Activated T-helper 1 cell treated with anti-CD3 and anti-CD28 coated beads, Interleukin-2, amount 50 U/mL, for 16 hours (primary cell): ENCODE measurements at places on chromosomes 11 and 22.

- DNase-seq = no peak
Observed at GRCh38 chr11:106920899-106921509, 97.3 kb downstream of the GUCY1A2 start.

- no peak for DNase-seq
Observed at GRCh38 chr22:36201630-36202319, at the start of gene APOL4. APOL4 (minus strand) TSS chr22:36201809; CDS start chr22:36201734, 75 bp downstream.

- no peak for DNase-seq
Observed at GRCh38 chr11:20080032-20080685, 80.1 kb downstream of the DBX1 start.

GRCh38 chr11:34600339-34601084 is 20.4 kb upstream of the EHF start:
- DNase-seq = no peak

- DNase-seq = no peak
Observed at GRCh38 chr22:25930083-25930482, 188.1 kb downstream of the MYO18B start.

DNA sequence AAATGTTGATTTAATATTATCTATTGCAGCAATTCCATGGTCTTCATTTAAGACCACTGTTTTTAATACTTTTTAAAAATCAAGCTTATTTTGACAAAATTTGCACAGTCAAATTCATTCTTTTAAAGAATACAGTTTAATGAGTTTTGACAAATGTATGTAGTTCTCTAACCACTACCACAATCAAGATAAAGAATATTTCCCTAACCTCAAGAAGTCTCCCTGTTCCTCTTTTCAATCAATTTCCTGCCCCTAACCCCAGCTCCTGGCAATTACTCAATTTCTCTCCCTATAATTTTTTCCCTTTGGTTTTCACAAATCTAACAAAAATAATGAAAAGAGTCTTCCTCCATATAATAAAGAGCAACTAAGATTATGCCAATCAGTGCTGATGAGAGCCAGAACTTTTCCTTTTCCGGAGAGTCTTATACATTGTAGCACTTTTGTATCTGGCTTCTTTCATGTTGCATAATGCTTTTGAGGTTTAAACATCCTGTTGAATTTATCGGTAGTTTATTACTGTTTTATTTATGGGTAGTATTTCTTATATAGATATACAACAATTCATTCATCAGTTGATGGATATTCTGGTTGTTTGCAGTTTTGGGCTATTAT is 231.7 kb downstream of the AASDHPPT start:
- DNase-seq = no peak

- no peak for DNase-seq
Observed at GRCh38 chr11:95252586-95252985, 21.6 kb upstream of the SESN3 start.

DNA sequence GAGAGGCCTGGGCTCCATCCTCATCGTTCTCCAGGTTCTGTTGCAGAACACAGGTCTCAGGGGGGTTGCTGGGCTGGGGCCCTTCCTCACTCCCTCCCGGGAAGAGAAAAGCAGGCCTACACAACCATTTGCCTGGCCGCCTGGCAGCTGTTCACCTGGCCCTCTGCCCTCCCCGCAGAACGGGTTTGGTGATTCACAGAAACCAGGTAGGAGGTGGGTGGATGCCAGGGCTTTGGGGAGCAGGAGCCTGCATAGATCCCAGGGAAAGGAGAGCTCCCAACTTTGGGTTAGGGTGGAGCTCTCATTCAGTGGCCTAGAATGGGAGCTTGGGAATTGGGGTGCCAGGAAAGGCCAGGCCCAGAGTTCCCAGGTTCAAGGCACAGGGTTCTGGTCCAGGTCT is 995 bp downstream of the TMEM134 start:
- no peak for DNase-seq

GRCh38 chr11:130787092-130787616 is 129.1 kb downstream of the SNX19 start:
- DNase-seq = no peak

- DNase-seq = no peak
Observed at GRCh38 chr22:23681026-23681809, 9.6 kb upstream of the RGL4 start.

DNA sequence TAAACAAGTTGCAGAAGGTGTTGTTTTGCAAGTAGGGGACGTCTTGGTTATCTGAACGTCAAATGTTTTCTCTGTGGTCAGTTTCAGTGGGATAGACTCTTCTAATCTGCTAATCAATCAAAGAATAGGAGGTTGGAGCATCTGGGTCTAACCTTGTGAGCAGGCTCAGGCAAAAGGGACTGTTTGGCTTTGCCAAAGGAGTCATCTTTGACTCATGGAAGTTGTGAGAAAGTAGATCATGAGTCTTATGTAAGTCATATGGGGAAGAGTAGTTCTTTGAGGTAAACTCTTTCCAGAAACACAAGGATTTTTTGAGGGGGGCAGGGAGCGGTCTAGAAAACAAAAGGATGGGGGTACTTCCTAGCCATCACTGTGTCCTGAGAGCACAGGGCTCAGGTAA is 27.1 kb upstream of the TOP3B start:
- no peak for DNase-seq

DNA sequence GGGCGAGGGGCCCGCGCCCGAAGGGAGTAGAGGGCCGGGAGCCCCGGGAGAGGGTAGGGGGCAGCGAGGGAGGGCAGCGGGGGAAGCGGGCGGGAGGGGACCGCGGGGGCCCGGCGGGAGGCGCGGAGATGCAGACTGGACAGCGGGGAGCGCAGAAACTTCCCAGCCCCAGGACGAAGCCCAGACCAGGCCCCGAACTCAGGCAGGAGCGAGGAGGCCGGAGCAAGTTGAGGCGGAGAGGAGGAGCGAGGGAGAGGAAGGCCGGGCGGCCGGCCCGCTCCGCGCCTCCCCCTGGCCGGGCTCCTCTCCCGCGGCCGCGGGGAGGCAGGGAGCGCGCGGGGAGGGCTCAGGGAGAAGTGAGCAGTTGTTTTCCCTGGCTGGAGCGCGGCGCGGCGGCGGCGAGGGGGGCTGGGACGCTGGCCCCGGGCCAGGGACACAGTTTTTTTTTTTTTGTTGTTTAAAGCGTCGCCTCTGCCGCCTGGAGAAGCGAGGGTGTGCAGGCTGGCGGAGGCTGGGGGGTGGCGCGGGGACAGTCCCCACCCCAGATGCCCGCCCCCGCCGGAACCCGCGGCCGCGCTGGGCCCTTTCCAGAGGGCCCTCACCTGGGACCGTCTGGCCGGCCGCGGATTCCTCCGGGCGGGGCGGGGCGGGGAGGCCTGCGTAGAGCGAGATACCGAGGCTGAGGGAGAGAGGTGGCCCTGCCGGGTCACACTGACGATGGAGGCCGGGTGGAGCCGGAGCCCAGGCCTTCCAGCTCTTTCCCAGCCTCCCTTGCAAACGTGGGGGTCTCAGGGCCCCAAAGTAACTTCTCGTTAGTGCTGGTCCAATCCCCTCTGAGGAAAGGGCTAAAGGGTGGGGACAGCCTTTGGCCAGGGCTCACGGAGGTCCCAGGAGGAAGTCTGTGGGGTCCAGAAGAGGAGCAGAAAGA is at the start of gene LTBP3:
Gene LTBP3, minus strand, starts transcription at position 358 of the 928 bp plus-strand sequence. CDS start 400 bp downstream, outside the sequence.
- no peak for DNase-seq

DNA sequence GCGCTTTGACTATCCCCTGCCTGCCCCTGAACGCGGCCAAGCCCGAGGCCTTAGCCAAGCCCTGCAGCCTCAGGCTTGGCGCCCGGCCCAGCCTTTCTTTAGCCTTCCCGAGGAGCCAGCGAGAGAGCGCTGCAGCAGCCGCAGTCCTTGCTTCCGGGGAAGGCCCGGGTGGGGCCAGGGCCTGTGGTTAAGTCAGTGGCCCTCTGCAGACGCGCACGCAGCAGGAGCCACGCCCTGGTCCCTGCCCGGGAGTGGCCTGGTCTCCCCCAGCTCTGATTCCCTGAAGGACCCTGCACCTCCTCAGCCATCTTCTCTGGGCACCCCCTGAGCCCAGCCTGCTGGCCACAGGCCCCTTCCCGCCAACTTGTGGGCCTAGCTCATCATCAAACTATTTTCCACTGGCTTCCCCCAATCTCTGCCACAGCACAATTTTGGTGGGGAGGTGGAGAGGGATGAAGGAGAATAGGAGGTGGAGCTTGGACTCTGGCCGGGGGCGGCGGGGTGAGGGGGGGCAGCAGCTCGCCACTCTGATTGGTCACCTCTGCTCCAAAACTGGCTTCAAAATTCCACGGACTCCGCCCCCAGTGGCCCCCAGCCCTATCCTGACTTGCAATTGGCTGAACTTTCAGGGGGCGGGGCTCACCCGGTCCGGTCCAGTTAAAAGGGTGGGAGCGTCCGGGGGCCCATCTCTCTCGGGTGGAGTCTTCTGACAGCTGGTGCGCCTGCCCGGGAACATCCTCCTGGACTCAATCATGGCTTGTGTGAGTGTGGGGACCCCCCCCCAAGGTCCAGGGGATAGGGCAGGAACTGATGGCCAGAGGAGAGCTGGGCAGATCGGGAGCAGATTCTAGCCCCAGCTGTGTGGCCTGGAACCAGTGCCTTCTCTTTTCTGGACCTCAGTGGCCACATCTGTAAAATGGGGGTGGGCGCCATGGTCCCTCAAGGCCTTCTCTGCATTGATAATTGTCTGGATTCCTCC is at the start of gene LGALS1:
Gene LGALS1, plus strand, starts transcription at position 686 of the 979 bp plus-strand sequence. Its CDS starts 67 bp downstream, at position 753.
- peak; percentile 27 for DNase-seq

- DNase-seq = no peak
Observed at GRCh38 chr11:90890347-90890746, 667.5 kb upstream of the CHORDC1 start.

DNA sequence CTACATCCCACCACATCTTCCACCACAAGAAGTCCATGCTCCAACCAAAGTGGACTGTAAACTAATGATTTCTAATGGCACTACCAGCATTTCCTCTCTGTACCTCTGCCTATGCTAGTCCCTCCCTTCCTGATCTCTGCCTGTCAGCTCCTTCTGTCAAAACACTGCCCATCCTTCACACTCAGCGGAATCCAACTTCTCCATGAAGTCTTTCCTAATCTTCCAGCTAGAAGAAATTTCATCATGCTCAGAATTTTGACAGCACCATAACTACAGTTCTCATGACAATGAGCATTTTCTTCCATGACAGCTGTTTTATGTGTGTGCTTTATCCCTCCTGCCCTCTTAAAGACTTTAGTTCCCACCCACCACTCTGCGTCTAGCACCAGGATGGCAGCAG is 111.4 kb downstream of the SERGEF start:
- no peak for DNase-seq

GRCh38 chr22:23772649-23773473 is at the start of gene MMP11:
MMP11 (plus strand) TSS chr22:23772849; CDS start chr22:23772871, 22 bp downstream.
- DNase-seq = no peak

GRCh38 chr11:77129069-77129841 is 1.2 kb downstream of the MYO7A start:
- DNase-seq = no peak

GRCh38 chr11:46198245-46199240 is 77.3 kb upstream of the PHF21A start:
- no peak for DNase-seq

DNA sequence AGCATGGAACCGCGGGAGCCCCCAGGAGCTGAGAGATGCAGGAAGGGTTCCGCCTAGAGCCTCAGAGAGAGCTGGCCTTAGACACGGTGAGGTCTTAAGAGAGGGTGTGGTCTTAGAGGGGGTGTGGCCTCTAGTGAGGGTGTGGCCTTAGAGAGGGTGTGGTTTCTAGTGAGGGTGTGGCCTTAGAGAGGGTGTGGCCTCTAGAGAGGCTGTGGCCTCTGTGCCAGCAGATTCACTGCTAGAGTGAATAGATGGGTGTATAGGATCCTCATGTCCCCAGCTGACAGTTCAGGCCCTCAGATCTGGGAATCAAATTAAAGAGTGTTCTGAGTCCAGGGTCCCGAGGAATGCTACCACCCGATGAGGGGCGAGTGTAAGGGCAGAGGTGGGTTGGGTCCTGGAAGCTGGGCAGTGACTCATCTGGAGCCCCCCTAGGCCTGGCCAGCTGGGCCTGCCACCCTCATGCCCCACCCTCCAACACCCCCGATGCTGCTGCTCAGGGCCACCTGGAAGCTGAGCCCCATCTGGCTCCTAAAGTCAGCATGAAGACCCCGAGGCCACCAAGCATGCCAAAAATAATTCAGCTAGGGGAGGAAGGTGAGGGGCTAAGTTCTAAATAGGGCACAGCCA is 49.5 kb downstream of the IGF2 start:
- DNase-seq = no peak

DNA sequence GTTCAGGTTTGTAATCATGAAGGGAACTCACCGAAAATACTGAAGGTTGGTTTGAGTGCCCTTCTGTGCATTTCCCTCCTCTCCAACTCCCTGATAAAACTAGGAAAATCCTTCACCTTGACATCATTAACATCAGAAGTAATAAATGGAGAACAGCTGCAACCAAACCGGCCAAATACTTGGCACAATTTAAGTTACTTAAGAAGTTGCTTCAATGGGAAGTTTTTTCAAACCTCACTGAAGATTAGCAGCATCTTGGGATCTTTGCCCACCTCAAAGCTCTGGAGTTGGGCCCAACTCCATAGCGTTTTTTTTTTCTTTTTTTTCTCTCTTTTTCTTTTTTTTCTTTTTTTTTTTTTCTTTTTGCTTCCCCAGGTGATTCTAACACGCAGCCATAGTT is 784.8 kb downstream of the KCNA4 start:
- no peak for DNase-seq

DNA sequence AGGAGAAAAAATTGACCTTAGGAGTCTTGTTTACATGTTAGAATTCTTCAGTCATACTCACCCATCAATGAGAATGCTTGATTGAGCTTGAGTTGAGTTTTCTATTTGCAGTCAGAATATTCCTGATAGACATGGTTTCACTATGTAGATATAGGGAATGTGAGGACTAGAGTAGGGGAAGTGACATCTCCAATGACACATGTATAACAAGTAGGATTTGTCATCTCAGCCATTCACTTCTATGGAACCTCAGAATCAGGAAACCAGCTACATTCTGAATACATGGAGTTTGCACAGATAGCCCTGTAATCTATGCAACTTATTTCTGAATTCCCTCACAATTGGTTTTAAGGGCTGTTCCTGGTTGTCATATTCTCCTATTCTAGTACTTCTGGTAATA is 20.1 kb upstream of the OR9Q1 start:
- no peak for DNase-seq

- DNase-seq = no peak
Observed at GRCh38 chr11:116605543-116606459, 167.0 kb downstream of the BUD13 start.

DNA sequence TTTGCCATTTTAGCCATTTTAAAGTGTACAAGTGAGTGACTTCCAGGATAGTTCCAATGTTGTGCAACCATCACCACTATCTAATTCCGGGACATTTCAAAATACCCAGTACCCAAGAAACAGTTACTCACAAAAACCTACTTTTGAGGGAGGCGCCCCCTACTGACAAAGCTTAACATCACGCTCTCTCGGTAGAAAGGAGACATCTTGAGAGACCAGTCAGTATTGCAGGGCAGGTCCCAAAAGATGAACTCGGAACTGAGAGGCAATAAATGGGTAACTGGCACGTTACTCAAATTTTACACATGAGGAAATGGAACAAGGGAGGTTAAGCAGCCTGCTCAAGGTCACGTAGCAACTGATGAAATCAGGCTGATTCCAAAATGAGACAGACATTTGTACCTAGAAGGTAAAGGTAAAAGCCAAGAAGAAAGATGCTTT is 50.0 kb upstream of the POU2AF1 start:
- peak; percentile 17 for DNase-seq
